ENCODE measurements at places on chromosomes 2 and 18.

- peak; percentile 66 for DNase-seq
These were observed 10.2 kb upstream of the IMP4 start for GRCh38 chr2:130332271-130333073.

DNA sequence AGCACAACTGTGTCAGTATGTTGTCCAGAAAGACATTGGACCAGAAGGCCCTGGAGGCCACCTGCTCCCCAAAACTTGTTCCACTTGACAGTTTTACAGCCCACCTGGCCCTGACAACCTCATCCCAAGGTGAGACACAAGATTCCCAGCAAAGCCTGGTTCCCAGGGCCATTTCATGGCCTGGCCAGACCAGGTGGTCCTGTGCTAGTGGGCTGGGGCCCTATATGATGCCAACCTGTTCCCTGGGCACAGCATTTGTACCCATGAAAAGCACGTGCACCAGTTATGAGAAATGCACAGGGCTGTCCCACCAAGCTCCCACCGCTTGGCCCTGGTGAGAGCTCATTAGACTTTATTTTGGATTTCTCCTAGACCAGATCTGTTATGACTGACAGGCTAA lies 6.0 kb upstream of the SP140L start:
- no peak for DNase-seq

GRCh38 chr2:10407841-10408648 lies 40.1 kb downstream of the ODC1 start:
- DNase-seq: peak; percentile 55

GRCh38 chr2:212109217-212109616 lies 429.4 kb downstream of the ERBB4 start:
- DNase-seq: no peak

DNA sequence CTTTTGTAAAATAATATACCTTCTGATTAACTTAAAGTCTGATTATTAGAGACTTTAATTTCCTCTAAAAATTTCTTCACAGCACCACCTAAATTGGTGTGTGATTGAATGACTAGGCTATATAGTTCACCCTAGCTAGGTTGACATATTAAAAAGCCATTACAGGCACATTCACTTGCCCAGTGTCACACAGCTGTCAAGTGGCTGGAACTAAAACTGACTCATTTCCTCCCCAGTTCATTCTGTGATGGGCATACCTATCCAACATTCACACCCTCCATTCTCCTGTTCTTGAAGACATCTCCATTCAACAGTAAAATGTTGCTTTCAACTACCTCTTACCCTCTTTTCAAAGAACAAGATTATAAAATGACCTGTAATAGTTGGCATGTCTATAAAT lies 334.5 kb downstream of the ARHGAP15 start:
- no peak for DNase-seq

GRCh38 chr2:194765723-194766122 lies 891.3 kb upstream of the SLC39A10 start:
- no peak for DNase-seq

- DNase-seq: no peak
These were observed 86.3 kb upstream of the KCTD1 start for GRCh38 chr18:26634631-26635030.

GRCh38 chr2:200525882-200526651 lies at the start of gene SGO2:
Gene SGO2, plus strand, starts transcription at chr2:200526207. Its CDS starts 6,769 bp downstream, at chr2:200532976.
- DNase-seq: peak; percentile 92

DNA sequence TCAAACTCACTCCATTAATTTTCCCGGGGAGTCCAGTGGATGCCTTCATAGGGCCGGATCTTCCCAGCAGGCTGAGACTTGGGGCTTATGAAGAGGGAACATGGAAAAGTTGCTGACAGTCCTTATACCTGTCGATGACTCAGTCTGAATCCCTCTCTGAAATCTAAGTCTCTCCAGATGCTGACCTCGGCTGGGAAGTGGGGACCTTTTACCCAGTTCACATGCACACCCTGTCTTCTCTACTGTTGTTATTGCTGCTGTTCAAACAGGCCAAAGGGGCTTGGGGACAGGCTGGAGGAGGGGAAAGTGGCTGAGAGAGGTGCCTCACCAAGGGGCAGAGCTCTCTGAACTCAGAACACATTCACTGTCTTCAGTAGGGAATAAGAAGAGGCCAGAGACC lies 4.1 kb upstream of the TNP1 start:
- no peak for DNase-seq

DNA sequence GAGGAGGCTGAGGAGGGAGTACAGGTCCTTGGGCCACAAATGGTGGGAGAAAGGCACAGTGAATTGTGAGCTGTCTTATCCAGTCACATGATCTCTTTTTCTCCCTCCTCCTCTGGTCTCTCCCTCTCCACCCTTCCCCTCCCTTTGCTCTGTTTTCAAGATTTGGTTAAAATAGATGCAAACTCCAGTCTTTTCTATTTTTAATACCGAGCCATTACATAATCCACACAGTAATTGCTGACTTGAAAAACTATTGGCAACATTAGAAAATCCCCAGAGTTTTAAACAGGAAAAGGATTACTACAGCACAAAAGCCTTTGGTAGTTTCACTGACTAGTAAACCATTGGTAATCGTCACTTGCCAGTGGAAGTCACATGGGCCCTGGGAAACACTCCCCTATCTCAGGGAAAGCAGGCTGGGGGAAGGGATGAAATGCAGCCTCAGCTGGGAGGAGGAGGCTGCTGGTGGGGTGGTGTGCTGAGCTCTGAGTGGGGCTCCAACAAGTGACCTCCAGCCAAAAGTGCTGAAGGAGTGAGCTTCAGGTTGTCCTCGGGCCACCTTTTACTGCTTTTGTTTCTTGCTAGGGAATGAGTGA lies 57.4 kb upstream of the PCBP1 start:
- no peak for DNase-seq

DNA sequence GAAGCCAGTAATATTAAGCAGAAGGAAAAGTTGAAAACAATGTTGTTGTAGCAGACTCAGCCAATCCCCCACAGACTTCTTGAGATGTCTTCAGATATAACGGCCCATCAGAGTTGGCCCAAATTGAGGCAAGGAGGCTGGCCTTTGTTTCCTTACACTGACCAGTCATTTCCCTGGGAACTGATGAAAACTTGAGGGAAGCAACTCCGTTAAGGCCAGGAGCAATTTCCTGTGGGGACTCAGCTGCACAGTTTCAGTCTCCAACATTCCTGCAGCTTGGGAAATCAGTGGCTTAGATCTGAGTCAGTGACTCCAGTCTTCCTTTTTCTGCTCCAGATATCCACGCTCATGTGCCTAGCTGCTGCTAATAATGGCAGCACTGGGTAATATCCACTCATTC lies 75.7 kb downstream of the FTCDNL1 start:
- DNase-seq: no peak

DNA sequence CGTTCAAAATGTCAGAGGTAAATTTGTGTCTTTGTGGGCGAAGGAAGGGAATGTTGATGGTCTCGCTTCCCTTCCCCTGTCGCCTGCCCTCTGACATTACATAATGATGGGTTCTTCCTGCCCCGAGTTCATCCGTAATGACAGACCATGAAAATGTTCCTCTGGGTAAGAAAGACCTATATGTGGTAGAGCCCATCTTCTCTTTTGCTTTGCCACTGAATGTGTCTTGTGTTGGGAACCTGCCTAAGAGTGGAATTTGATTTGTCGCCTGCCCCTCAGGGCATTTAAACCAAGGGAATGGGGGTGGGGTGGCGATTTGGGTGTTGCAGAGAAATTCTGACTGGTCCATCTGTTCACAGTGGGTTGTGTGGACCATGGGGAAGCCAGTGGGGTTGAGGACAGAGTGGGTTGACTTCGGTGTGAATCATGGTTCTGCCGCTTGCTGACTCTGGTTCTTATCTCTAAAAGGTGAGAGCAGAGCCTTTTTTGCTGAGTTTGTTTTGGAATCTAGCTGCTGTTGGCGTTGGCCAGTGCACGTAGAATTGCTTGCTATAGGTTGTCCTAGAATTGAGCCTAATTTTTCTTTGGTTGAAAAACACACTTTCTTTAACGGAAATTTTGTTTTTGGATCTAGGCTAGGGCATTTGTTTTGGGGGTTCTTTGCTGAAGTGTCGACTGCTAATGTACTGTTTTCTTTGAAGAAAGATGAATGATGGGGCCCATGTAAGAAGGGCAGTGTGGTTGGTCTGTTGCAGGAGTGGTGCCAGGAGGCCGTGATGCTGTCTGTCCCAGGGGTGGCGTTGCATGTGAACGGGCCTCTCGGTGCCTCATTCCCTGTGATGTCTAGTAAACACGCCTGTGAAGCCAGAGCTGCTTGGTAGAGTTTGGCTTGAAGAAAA lies 1.3 kb downstream of the INPP4A start:
- no peak for DNase-seq

GRCh38 chr2:32485399-32485798 lies 128.6 kb downstream of the BIRC6 start:
- DNase-seq: no peak

DNA sequence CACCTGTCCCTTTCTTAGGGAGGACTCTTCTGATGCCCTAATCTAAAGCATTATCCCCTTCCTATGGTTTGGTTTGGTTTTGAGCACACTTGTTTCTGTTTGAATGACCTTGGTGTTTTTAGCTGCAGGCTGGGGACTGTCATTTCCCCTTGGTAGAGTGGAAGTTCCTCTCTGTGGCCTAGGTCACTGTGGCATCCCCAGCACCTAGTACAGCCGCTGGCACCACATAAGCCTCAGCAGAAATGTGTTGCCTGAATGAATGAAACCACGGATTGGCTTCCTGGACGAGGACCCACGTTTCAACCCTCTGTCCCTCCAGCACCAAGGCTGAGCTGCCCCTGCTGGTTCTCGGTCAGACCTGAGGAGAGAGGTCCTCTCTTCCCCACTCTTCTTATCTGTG lies 159.9 kb downstream of the CTIF start:
- no peak for DNase-seq

GRCh38 chr2:172640389-172640788 lies 84.5 kb downstream of the PDK1 start:
- DNase-seq: no peak

DNA sequence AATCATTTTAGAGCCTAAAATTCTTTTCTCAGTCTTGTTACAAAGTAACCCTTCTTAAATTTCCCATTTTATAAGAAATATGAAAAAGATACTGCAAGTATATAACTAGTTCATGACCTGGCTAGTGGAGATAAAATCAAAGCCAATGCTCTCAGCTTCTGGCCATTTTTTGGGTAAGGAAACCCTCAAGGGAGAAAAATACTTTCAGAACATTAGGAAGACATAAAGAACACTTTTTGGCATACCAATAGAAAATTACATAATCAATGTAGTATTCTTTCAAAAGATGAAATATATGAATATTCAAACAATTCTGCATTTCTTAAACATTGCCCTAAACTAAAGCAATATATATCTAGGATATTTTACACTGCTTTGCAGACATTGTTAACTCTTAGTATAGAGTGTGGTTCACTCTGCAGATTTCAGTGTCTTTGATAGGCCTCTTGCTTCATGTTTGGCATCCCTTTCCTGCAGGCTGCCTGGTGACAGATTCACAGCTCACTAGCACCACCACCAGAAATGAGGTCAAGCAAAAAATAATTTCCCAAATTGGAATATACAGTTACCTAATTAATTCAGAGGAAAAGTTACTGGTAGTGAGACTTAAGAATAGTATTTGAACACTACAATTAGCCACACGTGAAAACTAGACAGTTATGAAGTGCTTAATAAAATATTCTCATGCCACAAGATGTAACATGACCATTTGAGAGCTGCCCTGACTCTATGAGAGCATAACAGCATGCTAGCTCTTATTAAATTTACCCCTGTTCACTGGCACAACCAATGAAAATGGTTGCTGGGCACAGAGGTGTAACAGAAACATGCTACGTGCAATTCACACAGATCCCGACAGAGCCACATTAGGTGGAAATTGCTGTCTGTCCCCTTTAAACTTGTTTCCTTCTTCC lies 36.0 kb downstream of the PAIP2B start:
- no peak for DNase-seq

- DNase-seq: no peak
These were observed 1018.2 kb upstream of the NXPH2 start for GRCh38 chr2:139798391-139798790.

- no peak for DNase-seq
These were observed at the start of gene SLC19A3 for GRCh38 chr2:227717687-227718567. Gene SLC19A3, minus strand, starts transcription at chr2:227718028. Its CDS starts 15,710 bp downstream, at chr2:227702318.

DNA sequence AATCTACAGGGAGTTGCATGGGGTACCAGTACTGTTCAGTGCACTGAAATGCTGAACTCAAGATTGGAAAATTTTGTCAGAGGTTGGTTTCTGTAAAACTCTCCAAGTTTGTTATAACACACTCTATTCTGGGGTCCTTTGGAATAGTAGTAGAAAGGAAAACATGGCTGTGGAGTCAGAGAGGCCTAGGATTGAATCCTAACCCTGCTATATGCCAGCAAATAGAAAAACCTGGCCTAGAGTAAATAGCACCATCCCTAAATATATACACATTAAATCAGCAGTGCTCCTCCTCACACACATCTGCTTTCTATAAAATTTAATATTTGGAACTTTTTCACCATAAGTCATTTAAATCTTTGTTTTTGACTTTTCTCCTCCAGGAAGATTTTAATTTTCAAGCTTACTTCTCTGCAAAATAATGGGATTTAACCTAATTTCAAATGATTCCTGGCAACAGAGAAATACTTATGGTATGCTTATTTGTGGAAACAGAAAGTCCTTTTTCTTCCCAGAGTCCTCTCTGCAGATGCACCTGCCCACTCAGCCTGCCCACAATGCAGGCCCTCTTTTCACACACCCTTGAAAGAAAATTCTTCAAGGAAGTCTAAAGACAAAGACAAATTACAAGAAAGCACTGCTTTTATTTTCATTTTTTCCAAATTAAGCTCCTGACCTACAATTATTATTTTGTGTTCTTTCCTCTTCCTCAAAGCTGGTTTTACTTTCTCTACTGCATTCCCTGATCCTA lies 197.5 kb upstream of the LRRTM1 start:
- DNase-seq: no peak

DNA sequence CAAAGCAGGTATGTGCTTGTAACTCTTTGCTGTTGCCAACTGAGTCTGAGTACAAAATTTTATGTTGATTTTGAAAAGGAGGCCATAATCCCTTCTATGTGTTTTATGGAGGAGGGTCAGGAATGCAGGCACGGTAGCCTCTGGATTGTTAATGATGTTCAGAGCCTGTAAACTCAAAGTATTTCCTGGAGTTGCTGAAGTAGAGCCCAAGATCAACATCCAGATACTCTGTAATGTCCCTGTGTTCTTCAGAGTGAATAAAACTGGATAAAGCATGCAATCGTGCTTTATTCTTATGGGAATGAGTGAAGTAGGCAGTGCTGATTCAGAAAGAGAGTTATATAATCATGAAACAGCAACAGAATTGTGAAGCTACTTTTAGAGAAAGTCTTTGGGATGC lies 61.8 kb upstream of the CHRNA1 start:
- no peak for DNase-seq
